Hepatocyte (in vitro differentiated cells): ENCODE measurements at places on chromosomes 3 and 15. TPM values are rescaled to one million over a fixed set of nuclear protein-coding genes. Genes with fewer than 3 reads are reported as not detected.
A peak's percentile ranks its signal among the peaks of the same experiment; 100 is the strongest.

DNA sequence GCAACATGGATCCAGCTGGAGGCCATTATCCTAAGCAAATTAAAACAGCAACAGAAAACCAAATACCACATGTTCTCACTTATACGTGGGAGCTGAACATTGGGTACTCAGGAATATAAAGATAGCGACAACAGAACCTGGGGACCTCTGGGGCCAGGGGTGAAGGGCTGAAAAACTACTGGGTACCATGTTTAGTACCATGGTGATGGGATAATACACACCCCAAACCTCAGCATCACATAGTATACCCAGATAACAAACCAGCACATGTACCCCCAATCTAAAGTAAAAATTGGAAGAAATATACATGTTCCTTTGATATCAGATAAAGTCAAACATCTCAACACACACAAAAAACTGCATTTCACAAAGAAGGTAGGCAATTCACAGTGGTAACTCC lies 876.2 kb downstream of the TBL1XR1 start:
- no peaks in the 10 kb centered on the region for H3K4me1 ChIP-seq
- no peak overlapping the region for H3K4me3 ChIP-seq
- no peak for DNase-seq
- no peaks in the 10 kb centered on the region for H3K27me3 ChIP-seq
- no peak overlapping the region for H3K27ac ChIP-seq

- no peak overlapping the region for H3K27ac ChIP-seq
- H3K4me1 ChIP-seq, result peaks cover 18% of the 10 kb centered on the region
- no peak for DNase-seq
- no peak overlapping the region for H3K4me3 ChIP-seq
- H3K36me3 ChIP-seq, result no peaks in the 10 kb centered on the region
- peaks cover 3% of the 10 kb centered on the region for H3K27me3 ChIP-seq
Measured at GRCh38 chr15:100900136-100900794, 18.9 kb upstream of the LRRK1 start.

DNA sequence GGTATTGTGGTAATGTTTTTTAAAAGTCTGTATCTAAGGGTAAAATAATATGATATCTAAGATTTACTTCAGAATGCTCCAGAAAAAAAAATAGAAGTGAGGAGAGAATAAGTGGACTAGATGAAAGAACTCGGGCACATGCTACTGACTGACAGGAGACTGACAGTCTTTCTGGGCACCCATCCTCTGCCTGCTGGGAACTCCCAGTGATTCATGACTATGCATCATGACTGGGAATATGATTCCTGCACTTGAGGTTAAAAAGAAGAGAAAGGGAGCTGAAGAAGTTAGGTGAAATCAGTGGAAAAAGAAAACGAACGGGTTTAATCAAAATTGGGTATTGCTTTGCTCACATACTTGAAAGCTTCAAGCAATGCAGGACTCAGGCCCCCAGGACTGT lies 35.7 kb upstream of the SPSB4 start:
- H3K4me3 ChIP-seq, result no peak overlapping the region
- no peaks in the 10 kb centered on the region for H3K27me3 ChIP-seq
- H3K36me3 ChIP-seq, result no peaks in the 10 kb centered on the region
- no peak overlapping the region for H3K27ac ChIP-seq

GRCh38 chr3:53044711-53045517 lies 959 bp downstream of the SFMBT1 start:
- H3K4me3 ChIP-seq, result peak overlapping the region; percentile 94
- peak; percentile 87 for DNase-seq
- peaks cover 14% of the 10 kb centered on the region for H3K4me1 ChIP-seq
- H3K36me3 ChIP-seq, result no peaks in the 10 kb centered on the region
- peak overlapping the region; percentile 88 for H3K27ac ChIP-seq

DNA sequence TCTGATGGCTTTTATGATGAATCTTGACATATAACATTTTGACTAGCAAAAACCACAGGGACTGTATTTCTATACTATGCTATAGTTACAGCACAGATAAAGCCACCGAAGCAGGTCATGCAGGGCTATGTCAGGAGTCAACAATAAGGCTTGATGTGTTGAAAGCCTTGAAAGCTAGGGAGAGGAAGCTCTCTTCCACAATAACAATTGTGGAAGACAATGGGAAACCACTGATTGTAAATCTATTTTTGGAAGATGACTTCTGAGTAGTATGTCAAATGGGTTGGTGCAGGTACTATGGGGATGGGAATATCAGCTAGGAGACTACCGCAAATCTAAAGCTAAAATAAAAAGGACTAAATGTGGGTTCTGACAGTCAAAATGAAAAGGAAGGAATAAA lies 4.0 kb upstream of the AQR start:
- H3K4me3 ChIP-seq, result no peak overlapping the region
- H3K27me3 ChIP-seq, result no peaks in the 10 kb centered on the region
- DNase-seq, result no peak
- no peaks in the 10 kb centered on the region for H3K36me3 ChIP-seq

GRCh38 chr3:39213613-39214012 lies 21.2 kb upstream of the XIRP1 start:
- H3K27me3 ChIP-seq, result no peaks in the 10 kb centered on the region
- no peaks in the 10 kb centered on the region for H3K36me3 ChIP-seq
- H3K4me1 ChIP-seq, result no peaks in the 10 kb centered on the region
- DNase-seq, result no peak

DNA sequence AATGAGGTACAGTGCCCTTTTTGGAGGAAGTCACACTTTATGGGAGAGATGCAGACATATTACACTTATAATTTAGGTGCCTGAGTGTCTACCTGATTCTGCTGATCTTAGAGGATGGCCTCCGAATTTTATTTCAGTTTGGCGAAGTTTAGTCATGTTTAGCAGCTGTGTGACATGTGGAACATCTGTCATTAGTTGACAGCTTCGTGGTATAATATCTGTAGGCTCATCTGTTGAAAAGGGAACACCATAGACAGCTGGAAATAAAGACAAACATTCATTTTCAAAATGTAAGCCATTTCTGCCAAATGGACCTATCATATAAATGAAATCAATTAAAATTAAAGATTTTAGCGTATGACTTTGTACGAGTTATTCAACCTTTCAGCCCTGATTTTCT lies 165.4 kb downstream of the CFAP20DC start:
- no peaks in the 10 kb centered on the region for H3K27me3 ChIP-seq
- H3K4me1 ChIP-seq, result no peaks in the 10 kb centered on the region
- no peak for DNase-seq
- no peaks in the 10 kb centered on the region for H3K36me3 ChIP-seq

The GOLGA8R gene
- total RNA-seq, result 1.6 and 2.0 TPM in 2 replicates

The THSD4 gene
- total RNA-seq, result 7.0 and 8.0 TPM in 2 replicates

The GHSR gene
- not detected in 2 replicates for total RNA-seq

The SENP7 gene
- 32.4 and 40.9 TPM in 2 replicates for total RNA-seq

The PRSS50 gene
- 0.33 and 1.1 TPM in 2 replicates for total RNA-seq
